ENCODE measurements at places on chromosomes 2 and 18.
A peak's percentile ranks its signal among the peaks of the same experiment; 100 is the strongest.

GRCh38 chr2:128420131-128420530 is 101.5 kb upstream of the HS6ST1 start:
- DNase-seq: no peak

GRCh38 chr2:153871231-153872221 is at the start of gene GALNT13:
Gene GALNT13, plus strand, starts transcription at chr2:153871922.
- peak; percentile 54 for DNase-seq

GRCh38 chr18:54023471-54023870 is 201.0 kb downstream of the MBD2 start:
- DNase-seq: no peak

- DNase-seq: no peak
These were observed 20.5 kb upstream of the MYCN start for GRCh38 chr2:15919716-15920434.

DNA sequence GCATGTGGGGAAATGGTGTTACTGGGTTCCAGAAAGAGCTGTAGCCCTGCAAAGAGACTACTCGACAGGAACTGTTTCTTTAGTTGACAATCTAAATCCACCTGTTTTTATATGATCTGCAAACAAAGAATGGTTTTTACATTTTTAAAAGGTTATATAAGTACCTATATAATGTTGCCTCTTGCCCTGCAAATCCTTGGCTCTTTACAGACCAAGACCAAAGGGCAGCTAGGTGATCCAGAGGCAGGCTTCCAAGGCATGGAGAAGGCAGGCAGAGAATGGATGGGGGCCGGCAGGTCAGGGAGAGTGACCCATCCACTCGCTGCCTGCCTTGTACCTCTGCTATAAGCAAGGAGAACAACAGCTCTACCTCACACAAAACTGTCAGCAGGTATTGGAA is 173.6 kb downstream of the ANTXR1 start:
- DNase-seq: no peak

GRCh38 chr18:59909289-59910036 is 9.7 kb downstream of the PMAIP1 start:
- DNase-seq: no peak

All from HTR-8/SVneo (cell line).